ENCODE measurements at places on chromosomes 2 and 18. TPM values are rescaled to one million over a fixed set of nuclear protein-coding genes. Genes with fewer than 3 reads are reported as not detected.

The IDH1 gene
- 17.7 TPM for total RNA-seq

The SKA1 gene
- total RNA-seq = 0.13 TPM

The CXCR4 gene
- total RNA-seq = 4.4 TPM

The C2orf92 gene
- total RNA-seq = 4.6 TPM

DNA sequence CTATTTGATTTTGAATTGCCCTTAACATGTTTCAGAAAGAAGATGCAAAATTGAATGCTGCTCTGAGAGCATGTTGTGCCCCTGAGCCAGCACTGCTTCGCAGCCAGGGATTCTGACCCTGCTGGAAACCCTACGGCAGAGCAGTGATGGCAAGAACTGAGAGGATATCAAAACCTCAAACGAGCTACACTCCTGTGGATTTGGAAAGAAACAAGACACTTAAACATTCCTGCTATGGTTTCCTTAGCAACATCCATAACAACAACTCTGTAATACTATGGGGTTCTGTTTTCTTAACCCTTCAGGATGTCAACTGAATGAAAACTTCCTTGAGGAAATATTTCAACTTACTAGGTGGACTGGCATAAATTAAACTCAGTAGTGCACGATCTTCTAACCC is 649.1 kb downstream of the NYAP2 start:
- DNase-seq = no peak

DNA sequence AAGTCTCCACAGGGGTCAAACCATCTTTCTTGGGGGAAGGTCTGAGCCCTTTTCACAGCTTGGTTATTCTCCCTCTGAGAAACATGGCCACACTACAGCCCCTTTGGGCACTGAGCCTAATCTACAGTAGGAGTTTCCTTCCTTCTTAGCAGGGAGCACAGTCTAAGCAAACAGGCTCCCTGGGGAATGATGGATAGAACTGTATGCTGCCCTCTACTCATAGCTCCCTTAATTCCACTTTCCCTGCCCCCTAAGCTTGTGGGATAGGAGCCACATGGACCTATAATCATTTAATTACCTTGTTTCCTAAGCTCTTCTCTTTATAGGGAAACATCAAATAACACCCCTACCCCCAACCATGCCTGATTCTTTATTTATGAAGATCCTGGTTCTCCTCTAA is 442.1 kb upstream of the MEX3C start:
- no peak for DNase-seq

DNA sequence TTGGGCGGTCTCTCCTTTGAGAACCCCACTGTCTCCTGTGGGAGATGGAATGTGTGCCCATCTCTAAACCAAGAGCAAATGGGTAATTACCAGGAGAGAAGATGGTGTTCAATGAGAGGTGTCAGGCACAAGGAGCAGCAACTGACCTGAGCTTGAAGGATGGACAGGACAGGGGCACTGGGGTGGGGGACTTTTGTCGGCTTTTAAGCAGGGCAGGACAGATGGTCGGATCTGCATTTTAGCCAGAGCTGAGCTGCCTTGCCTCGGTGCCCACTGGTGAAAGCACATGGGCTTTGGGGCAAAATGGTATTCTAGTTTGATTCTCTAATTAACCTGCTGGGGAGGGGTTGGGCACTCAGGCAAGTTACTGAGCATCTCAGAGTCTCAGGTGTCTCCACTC is 98.0 kb downstream of the INHBB start:
- DNase-seq = peak; percentile 53
